ENCODE measurements at places on chromosomes 7 and 10.

DNA sequence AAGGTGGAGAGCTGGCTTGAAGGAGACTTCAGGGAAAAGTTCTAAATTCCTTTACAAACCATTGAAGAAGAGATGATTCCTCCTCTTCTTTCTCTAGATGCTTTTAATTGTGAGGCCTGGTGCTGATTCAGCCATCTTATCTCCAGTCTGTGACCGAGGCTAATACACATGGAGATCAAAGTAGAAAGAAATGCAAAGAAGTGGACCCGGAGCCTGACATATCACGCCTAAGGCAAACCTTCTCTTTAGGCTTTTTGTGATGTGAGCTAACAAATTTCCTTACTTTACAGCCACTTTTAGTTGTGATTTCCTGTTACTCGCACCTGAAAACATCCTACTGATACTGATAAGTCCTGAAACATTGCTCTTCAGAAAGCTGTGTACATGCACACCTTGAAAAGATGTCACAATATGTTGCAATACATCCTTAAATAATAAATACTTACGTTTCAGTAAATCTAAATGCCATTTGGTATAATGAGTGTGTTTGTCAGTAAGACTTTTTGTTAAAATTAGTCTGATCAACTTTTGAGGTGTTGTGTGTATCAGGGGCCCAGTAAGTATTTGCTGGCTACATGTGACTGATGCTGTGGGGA is 192.4 kb downstream of the BAMBI start:
- DNase-seq = no peak

- no peak for DNase-seq
Observed at GRCh38 chr7:117229350-117229749, 93.5 kb downstream of the WNT2 start.

DNA sequence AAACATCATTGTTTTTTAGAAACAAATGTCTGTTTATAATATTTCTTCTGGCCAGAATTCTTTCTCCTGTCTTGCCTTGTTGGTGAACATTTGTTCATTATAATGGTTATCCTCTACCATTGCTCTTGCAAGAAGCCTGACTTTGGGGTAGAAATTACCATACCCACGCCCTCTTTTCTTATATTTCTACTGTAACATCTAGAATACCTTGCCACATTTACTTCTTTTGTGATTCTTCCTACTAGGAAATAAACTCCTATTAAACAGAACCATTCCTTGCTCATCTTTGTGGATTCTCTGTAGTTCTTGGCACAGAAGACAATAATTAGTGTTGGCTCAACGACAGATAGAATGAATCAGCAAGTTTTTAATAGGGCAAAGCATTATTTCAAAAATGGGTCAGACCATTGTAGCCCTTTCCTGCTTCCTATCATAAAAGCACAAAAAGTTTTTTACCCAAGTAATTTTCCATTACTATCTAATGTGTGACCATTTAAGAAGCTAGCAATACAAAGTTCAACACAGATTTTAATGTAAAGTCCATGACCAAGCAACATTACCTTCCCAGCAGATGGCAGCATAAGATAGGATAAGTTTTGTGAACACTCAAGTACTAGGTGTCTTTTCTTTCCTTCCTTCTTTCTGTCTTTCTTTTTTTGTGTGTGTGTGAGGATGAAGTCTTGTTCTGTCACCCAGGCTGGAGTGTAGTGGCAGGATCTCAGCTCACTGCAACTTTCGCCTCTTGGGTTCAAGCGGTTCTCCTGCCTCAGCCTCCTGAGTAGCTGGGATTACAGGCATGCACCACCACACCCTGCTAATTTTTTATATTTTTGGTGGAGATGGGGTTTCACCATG is 270.4 kb downstream of the HGF start:
- no peak for DNase-seq

GRCh38 chr7:151135866-151136843 is 31.3 kb downstream of the GBX1 start:
- DNase-seq = no peak

DNA sequence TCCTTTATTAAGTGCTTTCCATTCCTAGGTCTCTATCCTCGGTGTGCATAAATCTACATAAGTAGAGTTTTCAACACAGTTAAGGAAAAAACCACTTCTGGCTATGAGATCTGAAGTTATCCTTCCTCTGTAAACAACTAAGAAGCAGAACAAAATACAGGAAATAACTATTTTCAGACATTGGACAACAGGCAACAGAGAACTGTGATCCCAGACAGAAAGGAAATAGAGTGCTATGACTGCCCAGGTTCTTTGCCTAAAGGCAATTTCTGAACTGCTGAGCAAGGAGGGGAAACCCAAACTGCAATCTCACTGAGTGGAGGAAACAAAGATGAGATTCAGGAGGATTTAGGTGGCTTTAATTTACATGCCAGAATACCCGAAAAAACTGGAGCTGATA is 285.4 kb downstream of the SNX13 start:
- DNase-seq = peak; percentile 47

DNA sequence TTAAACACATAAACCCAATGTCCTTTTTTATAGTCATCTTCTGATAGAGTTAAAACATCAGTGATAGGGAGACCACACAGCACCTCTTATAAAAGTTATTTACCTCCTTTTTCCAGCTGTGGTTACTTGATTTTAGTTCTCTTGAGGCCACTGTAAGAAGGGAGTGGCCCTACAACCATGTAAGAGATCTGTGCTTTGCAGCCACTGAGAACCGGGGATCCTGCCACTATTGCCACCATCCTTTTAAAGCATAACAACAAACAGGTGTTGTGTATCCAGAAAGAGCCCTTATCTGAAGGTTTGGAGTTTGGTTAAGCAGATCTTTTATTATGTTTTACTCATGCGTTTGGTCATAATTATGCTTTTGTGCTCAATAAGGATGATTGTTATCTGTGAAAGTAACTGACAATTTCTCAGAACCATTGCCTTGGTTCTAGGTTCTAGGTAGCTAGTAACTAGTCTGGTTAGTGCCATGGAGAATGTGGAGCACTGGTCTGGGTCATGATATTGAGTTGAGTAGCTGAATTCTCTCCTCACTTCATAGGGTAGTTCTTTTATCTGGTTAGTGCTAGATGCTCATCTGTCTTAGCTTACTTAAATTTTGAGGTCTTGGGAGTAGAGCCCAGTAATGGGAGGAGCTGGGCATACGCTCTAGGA is 56.5 kb downstream of the ST7 start:
- no peak for DNase-seq

DNA sequence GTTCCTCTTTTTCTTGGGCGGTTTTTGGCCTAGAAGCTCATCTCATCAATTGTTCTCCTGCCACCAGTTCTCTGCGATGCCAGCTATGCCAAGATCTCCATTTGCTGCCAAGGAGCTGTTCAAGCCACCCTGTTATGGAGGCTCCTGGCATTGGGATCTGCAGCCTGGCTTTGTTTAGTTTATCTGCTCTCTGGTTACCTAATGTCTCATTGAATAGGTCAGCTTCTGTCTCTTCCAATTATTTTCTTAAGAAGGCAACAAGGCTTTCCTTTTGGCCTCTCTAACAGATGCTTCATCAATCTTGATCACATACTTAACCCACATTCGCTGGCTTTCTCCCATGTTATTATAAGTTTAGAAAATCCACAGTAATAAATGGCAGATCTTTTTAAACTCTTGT is 20.6 kb upstream of the SDK1 start:
- no peak for DNase-seq

GRCh38 chr10:120455004-120455403 is 2.0 kb upstream of the PLPP4 start:
- DNase-seq = no peak

DNA sequence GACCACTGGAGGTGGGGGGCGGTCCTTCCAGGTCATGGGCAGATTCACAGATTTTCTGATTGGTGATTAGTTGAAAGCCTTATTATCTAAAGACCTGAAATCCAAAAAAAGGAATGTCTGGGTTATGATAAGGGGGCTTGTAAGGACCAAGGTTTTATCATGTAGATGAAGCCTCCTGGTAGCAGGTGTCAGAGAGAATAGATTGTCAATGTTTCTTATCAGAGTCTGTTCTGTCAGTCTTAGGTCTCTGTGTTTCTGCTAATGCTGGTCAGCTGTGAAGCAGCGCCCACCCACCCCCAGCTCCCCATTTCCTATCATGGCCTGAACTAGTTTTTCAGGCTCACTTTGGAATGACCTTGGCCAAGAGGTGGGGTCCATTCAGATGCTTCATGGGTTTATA is 21.2 kb downstream of the TES start:
- DNase-seq = no peak

GRCh38 chr10:93065675-93066543 is 5.3 kb downstream of the CYP26C1 start:
- DNase-seq = no peak

Measured in bone marrow (tissue), 2 donors.